ENCODE measurements at places on chromosomes 3 and 15.
A peak's percentile ranks its signal among the peaks of the same experiment; 100 is the strongest.

DNA sequence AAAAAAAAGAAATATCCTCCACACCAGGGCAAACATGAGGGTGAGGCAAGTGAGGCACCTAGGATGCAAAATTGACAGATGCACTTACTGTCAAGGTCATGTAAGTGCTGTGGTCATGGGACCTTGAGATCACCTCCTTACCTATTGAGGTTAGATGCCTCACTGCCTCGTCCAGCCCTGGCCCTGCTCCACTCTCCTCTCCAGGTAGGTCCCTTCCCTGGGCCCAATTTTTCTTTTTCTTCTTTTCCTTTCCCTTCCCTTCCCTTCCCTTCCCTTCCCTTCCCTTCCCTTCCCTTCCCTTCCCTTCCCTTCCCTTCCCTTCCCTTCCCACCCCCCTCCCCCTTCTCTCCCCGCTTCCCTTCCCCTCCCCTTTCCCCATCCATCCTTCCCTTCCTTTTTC, 71.1 kb upstream of the DLG1 start:
- DNase-seq: no peak

- DNase-seq: no peak
Measured at GRCh38 chr3:2452249-2452648, 353.6 kb downstream of the CNTN4 start.

DNA sequence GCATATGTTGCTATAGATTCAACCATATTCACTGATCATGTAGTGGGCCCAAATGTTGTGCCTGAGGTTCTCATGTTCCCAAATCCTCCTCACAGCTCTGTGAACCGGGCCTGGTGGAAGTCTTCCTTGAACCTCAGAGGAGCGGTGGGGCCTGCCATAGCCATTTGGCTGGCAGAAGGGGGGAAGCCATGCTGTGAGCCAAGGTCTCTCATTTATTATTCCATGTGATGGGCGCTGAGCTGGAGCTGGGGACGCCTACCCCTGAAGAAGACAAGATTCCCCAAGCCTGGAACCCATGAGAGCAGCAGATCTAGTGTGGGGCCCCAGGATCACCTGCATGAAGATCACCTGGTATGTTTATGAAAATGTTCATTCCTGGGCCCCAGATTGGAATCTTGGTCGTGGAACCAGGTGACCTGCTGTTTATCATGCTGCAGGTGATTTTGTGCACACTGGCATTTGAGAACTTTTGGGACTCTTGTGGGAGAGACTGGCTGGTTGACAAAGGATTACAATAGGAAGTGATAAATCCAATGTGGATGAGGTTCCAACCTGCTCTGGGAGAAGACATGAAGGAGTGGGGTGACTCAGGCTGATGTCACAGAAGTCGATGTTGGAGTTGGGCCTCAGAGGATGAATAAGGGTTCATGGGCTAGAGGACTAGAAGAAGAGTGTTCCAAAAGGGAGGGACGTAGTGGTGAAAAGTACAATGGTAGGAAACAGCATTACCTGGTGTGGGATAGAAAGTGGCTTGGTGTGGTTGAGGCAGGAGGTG, 102.1 kb downstream of the ASB7 start:
- DNase-seq: peak; percentile 80

- DNase-seq: no peak
Measured at GRCh38 chr3:183022936-183023516, 42.7 kb upstream of the DCUN1D1 start.

- DNase-seq: no peak
Measured at GRCh38 chr15:49721091-49721490, 100.2 kb downstream of the DTWD1 start.

DNA sequence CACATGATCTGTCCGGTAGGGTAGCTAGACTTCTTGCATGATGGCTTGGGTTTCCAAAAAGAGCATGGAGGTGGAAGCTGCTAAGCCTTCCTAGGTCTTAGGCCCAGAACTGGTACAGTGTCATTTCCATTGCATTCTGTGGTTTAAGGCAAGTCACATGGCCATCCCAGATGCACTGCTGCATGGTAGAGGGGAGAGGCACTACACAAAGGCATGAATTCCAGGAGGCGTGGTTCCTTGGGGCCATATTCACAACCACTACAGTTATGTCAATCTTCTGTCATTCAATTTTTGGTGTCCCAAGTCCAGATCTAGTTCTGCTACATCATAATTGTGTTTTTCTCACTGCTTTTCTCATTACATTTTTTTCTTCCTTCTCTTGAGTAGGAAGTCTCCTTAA, 122.2 kb upstream of the CHRM5 start:
- DNase-seq: no peak

DNA sequence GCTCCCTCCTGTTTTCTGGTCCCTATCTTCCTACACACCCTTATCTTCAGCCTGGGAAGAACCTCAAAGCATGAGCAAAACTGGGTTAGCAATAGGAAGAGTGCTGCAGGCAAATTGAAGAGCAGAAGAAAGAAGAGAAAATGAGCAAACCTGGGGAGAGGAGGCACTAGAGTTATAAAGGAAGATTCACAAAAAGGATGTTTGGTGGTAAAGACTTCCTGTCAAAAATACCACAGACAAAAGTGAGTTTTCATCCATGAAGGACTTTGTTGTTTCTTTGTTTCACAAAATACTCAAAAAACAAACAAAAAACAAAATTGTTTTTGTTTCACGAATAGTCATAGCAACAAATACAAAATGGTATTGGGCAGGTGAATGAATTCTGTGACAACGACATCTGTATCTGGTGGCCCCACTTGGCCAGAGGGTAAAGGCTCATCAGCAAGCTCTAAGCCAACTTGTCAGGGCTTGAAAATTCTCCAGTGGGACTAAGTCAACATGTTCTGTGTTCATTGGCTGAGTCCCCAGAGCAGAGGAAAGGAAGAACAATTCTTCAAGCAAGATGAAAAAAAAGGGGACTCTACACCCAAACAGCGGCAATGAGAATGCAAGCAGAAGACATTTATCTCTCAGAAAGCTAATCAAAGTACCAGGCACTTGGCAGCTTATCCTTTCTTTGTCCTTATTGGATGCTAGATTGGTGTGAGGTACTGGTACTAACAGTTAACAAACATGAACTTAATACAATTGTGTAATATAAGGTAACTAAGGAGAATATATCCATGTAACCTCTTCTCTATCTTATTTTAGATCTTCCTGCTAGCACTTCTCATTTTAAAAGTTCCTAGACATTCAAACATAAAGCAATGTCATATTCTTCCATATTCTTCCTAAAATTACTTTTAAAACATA, 9.7 kb downstream of the ATP8B4 start:
- DNase-seq: peak; percentile 25

GRCh38 chr3:169952045-169952444, 14.6 kb upstream of the SEC62 start:
- no peak for DNase-seq

DNA sequence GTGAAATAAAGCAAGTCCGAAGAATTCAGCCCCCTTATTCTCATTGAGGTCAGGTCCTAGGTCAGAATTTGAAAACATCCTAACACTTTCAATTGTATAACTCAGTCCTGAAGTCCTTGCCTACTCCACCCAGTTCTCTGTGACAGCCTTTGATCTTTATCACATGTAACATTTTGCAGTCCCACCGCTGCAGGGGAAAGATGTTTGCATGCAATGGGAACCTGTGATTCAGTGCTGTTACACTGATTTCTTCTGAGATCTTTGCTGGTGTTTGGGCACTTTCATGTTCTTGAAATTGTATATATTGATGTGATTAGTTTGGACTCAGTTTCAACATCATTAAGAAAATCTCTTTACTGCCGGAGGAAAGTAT, 18.0 kb upstream of the SECISBP2L start:
- DNase-seq: no peak

DNA sequence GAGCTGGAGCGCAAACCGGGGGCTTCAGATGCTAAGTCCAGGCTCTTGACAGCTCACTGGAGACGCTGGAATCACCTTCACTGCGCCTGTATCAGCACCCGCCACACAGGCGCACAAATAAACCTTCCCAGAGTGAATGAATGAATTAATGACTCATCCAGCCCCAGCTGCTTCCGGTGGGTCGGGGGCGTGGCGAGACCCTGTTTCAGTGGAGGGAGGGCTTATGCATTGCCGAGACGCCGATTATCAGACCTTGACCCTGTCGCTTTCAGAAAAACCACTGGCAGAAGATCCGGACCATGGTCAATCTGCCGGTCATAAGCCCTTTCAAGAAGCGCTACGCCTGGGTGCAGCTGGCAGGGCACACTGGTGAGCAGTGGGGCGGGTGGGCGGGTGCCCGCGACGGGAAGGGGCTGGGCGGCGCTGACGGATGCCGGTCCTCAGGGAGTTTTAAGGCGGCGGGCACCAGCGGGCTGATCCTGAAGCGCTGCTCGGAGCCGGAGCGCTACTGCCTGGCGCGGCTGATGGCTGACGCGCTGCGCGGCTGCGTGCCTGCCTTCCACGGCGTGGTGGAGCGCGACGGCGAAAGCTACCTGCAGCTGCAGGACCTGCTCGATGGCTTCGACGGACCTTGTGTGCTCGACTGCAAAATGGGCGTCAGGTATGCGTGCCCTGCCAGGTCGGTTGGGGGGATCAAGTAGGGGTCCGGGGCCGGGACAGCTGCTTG, 7.7 kb downstream of the ITPKA start:
- no peak for DNase-seq

DNA sequence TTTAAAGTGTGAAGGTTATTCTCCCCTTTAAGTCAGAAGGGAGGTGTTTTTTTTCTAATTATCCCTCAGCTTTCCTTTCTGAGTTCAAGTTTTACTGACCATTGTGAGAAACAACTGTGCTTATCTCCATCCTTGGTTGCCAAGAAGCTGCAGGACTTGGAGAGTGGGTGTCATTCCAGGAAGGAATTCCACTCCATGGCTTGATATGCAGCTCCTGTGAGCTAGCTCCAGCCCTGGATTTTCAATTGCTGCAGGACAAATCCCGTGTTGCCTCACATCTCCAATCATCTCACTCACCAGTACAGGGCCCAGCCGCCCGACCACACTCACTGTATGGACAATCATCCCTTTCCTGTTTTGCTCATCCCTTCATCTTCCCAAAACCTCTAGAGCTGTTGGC, 122.5 kb downstream of the IGSF11 start:
- DNase-seq: no peak

DNA sequence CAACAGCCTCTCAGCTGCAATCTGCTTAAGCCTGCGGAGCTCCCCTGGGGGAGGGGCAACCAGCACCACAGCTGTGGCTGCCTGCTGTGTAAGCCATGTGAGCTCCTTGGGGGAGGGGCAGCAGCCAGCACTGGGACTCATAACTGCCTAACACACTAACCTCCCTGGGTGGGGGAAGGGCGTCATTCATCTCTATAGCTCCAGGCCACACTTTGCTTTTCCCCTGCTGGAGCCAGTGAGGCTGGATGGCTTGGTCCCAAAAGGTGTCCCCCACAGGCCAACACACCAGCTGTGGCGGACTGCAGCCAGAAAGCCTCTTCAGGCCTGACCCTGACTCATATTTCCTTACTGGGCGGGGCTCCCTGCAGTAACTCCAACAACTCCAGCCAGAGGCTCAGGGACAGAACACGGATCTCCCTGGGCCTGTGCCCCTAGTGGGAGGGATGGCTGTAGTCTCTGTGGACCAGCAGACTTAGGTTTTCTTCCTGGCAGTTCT, 129.8 kb downstream of the PPM1L start:
- no peak for DNase-seq

DNA sequence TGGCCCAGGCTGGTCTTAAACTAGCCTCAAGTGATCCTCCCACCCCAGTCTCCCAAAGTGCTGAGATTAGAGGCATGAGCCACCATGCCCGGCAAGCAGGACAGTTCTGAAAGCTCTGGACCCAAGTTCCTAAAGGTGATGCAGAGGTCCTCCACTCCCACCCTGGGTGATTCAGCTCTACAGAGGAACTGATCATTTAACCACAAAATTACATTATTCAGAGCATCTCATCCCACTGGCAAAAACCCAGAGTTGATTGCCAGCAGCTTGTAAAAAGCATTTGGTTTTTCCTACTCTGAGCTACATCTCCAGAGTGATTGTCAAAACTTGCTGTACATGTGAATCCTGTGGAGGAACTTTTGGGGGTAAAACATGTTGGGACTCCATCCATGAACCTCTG, 60.2 kb downstream of the SLTM start:
- no peak for DNase-seq

GRCh38 chr3:156252656-156253055, 132.3 kb downstream of the KCNAB1 start:
- no peak for DNase-seq

DNA sequence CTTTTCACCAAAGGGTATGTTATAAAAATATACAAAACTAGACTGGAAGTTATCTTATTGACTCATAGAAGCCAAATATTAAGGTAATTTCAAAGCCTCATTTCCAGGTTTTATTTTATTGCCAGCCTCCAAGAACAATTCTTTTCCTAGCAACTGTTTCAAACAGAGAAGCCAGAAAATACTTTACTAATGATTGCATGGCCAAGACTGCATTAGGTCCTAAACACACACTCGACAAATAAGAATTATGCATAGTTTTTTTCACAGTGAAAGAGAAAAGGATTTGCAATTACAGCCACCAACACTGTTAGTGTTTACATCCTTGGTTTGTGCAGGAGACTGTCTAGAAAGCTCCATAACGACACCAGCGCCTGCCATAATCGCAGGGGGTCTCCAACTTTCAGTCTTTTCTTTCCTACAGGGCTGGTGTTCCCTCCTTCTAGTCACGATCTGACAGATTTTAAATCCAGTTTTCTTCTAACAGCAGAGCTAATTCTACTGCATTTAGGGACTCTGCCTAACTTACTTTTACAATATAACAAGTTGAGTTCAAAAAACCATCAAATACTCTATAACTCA, 58.1 kb downstream of the CLASP2 start:
- DNase-seq: no peak

GRCh38 chr3:10697918-10698317, 118.1 kb upstream of the SLC6A11 start:
- no peak for DNase-seq

DNA sequence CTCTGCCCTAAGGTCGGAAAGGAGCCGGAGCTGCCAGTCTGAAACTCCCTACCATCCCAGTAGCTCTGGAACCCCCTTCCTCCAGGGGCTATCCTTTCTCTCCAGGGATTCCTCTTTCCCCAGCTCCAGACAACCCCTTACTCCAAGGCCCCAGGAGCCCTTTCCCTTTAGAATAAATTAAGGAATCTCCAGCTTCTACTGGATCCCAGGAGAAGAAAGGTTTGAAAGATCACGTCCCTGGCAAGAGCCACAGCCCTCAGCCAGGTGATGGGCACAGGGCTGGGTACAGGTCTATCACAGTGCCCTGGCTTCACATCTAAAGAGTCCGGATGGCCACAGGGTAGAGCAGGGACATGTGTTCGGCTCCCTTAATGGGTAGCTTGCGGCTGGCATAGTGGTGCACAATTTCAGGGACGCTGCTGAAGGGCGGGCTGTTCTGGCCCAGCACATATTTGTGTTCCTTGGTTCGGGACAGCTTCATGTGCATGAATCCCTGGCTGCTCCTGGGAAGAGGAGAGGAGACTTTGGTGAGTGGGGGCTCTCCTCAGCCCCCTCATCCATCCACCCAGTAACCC, 20.0 kb downstream of the SHF start:
- no peak for DNase-seq

- DNase-seq: peak; percentile 23
Measured at GRCh38 chr3:192408647-192409200, 318.6 kb downstream of the FGF12 start.

- no peak for DNase-seq
Measured at GRCh38 chr15:89980896-89981295, 20.2 kb upstream of the ZNF710 start.

Measured in foreskin keratinocyte (primary cell).